Hepatocyte (in vitro differentiated cells): ENCODE measurements at places on chromosomes 2 and 18. TPM values are rescaled to one million over a fixed set of nuclear protein-coding genes. Genes with fewer than 3 reads are reported as not detected.

The CPLX4 gene
- polyA plus RNA-seq = not detected in 2 replicates

The PCARE gene
- polyA plus RNA-seq = 0.04 TPM in 1 of 2 replicates, not detected in the other

The SULT1C4 gene
- 14.8 and 17.3 TPM in 2 replicates for polyA plus RNA-seq

The POTEJ gene
- polyA plus RNA-seq = not detected in 2 replicates

The GREB1L gene
- 14.0 and 15.1 TPM in 2 replicates for polyA plus RNA-seq

The FOXD4L1 gene
- polyA plus RNA-seq = not detected in 2 replicates

The LCT gene
- polyA plus RNA-seq = 0.51 and 1.0 TPM in 2 replicates

The LRRC30 gene
- polyA plus RNA-seq = not detected in 2 replicates

The GRB14 gene
- polyA plus RNA-seq = 4.5 and 6.4 TPM in 2 replicates

The DCDC2C gene
- polyA plus RNA-seq = not detected in 2 replicates
